NCI-H2107 (cell line): ENCODE measurements at places on chromosomes 4 and X.

- no peak for DNase-seq
These were observed 9.6 kb upstream of the UVSSA start for GRCh38 chr4:1337376-1337831.

- DNase-seq = no peak
These were observed 358.3 kb upstream of the BOD1L1 start for GRCh38 chr4:13985837-13986236.

DNA sequence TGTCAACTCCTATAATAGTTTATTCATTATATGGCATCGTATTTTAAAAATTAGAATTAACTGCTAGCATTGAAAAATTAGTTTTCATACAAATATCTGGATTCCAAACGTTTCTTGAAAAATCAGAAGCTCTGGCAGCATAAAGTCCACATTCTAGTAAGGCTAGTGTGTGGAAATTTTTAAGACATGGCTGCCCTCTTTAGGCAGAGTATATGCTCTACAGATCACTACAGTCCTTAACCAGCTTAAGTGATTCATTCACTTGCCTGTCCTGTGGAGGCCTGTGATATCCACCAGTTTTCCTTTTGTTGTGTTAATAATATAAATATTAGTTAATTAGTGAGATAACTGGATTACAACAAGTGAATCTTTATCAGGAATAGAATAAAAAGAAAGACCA lies 287.2 kb downstream of the OPHN1 start:
- DNase-seq = no peak

DNA sequence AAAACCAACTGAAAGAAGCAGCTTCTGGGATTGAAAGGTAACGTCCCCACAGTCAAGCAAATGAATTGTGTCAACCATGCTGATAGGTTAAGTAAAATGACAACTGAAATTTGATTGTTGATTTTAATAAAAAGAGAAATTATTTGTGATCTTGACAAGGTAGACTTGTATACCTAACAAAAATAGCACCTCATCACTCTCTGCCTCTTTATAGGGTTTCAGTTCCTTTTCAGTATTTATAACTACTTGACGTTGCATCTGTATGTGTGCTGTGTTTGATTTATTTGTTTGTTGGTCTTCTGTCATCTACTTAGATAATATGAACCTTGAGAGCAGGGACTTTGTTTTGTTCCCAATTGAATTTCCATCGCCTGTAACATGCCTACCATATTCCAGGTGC lies 7.9 kb upstream of the PPP3CA start:
- DNase-seq = no peak

DNA sequence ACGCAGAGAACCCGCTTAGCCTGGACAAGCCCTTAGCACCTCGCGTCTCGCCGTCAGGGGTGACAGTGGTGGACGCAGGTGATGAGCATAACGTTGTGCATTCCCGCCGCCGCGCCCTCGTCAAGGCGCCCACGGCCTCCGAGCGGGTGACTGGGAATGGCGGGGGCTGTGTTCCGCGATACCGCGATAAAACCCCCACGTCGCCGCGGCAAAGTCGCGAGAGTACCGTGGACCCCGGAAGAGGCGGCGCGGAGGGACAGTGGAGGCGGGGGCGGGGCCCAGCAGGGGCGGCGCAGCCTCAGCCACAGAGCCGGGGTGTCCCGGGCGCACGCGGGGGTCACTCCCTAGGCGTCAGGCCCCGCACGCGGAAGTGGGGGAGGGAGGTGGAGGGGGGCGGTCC lies 53.8 kb downstream of the ZFYVE28 start:
- no peak for DNase-seq

GRCh38 chrX:49059201-49059600 lies 402 bp downstream of the CCDC120 start:
- no peak for DNase-seq

GRCh38 chrX:106378616-106379015 lies 210.5 kb downstream of the PWWP3B start:
- no peak for DNase-seq

DNA sequence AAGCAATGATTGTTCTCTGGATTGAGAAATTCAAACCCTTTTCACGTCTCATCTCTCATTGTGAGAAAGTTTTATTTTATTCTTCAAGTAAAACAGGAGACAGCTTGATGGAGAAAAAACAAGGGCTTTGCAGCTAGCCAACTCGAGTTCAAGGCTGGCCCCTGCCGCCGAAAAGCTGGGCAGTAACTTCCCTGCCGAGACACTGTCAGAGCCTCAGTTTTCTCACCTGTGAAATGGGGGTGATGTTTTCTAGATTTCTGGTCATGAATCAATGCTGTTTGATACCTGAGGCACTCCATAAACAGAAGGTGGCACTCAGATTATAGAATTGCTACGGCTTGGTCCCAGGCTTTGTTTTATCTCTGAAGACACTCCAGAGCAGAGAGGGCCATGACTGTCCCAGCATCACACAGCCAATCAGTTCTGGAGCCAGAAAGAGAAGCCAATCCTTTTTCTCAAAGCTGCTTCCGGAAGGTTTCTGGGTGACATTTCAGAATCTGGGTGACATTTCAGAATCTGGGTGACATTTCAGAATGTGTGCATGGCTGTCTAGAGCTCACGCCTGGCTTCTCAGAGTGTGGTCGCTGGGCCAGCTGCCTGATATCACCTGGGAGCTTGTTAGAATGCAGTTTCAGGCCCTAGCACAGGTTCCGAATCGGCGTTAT lies 33.2 kb downstream of the HMX1 start:
- DNase-seq = no peak

DNA sequence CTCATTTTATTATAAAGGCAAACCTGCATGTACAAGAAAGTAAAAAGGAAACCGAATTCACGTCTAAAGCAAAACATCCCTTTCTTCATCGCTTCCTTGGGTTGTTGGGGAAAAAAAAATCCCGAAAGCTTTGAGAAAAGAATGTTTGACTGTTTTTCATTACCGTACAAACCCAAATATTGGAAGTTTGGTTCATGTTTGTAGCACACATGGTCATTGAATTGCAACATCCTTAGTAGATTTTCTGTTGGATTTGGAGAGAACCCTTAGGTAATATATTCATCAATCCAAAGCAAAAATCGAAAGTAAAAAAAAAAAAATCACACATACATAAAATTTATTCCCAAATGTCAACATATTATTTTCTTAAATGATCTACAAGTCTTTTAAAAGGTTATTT lies 420.3 kb downstream of the MAPK10 start:
- DNase-seq = no peak

DNA sequence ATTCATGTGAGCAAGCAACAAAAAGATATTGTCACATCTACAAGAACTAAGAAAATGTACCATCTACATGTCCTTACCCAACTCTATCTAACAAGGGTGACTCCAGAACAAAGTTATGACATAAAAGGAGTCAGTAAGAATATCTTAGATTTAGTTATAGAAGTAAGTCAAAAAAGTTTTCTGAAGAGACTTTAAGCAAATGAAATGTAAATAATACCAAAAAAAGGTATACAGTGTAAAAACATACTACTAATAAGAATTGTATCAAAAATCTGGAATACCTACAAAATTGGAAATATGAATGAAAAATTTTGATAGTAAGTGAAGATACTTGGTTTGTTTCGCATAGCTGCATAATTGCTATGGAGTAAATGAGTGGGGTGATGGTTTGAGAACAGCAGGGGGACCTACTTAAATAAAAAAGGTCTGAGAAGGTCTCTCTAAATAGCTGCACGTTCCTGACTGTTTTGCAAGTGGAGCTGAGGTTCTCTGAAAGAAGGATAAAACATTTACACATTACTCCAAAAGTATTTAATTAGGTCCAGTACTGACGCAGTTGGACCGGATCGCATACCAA lies 51.0 kb upstream of the ENPP6 start:
- no peak for DNase-seq

DNA sequence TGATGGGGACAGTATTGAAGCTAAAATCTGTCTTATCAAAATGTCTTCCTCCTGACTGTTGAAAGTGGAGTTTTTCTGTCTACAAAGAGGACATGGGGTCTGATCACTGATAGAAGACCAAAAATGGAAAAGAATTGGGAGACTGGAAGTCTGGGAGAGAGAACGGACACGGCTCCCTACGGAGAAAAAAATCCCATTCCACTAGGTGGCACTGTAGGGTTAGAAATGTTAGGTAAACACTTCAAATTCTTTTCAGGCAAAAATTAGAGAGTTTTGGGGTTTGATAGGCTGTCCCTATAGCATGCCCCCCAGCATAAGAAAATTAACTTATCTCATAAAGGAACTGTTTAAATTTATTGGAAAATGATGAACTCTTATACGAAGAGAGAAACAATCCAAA lies 200.5 kb downstream of the FAM133A start:
- no peak for DNase-seq

GRCh38 chr4:102447413-102447812 lies 53.7 kb upstream of the NFKB1 start:
- no peak for DNase-seq

- no peak for DNase-seq
These were observed 76.7 kb downstream of the CPEB2 start for GRCh38 chr4:15078682-15079642.

DNA sequence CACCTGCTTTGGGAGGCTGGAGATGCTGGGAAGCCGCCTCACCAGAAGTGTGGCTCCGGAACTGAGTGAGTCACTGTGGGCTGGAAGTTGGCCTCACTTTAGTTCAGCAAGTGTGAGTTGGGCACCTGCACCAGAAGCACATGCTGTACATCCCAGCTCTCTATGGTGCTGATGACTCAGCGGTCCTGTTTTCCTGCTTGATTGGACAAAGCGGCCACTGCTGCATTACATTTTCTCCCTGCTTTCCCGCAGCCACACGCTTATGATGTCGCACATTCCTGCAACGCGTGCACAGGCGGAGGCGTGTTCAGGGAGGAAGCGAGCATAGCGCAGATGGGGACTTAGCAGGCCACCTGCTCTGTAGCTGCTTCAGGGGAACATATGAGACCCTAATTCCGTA lies 26.7 kb upstream of the CLDN34 start:
- DNase-seq = no peak

GRCh38 chr4:154779362-154779947 lies 1.6 kb upstream of the RBM46 start:
- no peak for DNase-seq

GRCh38 chr4:24382381-24382780 lies 202.0 kb downstream of the DHX15 start:
- DNase-seq = no peak

DNA sequence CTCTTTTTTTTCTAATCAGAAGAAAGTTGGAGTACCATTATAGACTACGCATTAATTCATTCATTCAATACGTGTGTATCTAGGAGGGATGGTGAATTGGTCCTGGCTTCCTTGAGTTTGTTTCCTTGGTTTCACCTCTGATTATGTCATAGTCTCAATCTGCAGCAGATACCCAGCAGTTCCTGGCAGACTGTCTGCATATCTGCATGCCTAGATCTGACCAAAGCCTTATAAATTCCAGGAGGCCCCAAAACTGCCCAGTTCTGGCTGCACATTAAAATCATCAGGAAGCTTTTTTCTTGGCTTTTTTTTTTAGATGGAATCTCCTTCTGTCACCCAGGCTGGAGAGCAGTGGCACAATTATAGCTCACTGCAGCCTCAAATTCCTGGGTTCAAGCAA lies 27.2 kb upstream of the SLC34A2 start:
- DNase-seq = no peak

DNA sequence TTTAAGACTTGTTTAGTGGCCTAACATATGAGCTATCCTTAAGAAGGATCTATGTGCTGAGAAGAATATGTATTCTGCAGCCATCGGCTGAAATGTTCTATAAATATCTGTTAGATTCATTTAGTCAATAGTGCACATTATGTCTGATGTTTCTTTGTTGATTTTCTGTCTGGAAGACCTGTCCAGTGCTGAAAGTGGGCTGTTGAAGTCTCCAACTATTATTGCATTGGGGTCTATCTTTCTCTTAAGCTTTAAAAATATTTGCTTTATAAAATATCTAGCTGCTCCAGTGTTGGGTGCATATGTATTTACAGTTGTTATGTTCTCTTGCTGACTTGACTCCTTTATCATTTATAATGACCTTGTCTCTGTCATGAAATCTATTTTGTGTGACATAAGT lies 9.4 kb upstream of the BLTP1 start:
- no peak for DNase-seq

- DNase-seq = no peak
These were observed 14.1 kb upstream of the CXCL6 start for GRCh38 chr4:73822389-73822788.

GRCh38 chr4:150784305-150784704 lies 202.4 kb downstream of the MAB21L2 start:
- DNase-seq = no peak

DNA sequence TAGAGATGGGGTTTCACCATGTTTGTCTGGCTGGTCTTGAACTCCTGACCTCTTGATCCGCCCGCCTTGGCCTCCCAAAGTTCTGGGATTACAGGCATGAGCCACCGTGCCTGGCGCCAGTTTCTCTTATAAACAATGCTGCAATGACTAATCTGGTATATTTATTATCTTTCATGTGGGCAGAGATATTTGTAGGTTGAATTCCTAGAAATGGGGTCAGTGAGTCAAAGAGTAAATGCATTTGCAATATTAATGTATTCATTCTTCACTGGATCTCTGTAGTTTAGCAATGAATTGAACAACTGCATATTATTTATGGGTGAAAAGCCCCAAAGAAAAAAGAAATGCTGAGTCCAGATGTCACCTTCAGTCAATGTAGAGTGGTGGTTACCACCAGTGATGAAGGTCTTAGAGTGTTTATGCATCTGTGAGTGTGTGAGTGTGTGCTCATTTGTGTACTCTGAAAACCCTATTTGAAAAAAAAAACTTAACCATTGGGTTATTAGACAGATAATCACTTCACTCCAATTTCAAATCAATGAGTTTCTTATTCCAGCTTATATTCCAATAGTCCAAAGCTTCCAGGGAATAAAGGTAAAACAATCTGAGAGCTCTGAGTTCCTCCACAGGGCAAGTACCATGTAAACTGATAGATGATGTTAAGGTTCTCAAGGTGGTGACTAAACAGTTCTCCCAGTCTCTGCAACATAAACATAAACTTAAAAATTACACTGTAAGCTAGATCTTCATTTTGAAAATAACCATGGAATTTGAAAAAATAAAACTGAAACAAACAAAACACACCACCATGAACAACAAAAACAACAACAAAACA lies 22.6 kb upstream of the CD38 start:
- no peak for DNase-seq

- no peak for DNase-seq
These were observed 505 bp upstream of the PKD2 start for GRCh38 chr4:88006956-88007303.

GRCh38 chrX:46873746-46874145 lies 36.9 kb downstream of the RP2 start:
- DNase-seq = no peak

- no peak for DNase-seq
These were observed 26.5 kb downstream of the RELL1 start for GRCh38 chr4:37659696-37660095.

GRCh38 chr4:54794579-54794978 lies 136.8 kb downstream of the KIT start:
- DNase-seq = no peak
